ENCODE measurements at places on chromosomes 16 and 17.

DNA sequence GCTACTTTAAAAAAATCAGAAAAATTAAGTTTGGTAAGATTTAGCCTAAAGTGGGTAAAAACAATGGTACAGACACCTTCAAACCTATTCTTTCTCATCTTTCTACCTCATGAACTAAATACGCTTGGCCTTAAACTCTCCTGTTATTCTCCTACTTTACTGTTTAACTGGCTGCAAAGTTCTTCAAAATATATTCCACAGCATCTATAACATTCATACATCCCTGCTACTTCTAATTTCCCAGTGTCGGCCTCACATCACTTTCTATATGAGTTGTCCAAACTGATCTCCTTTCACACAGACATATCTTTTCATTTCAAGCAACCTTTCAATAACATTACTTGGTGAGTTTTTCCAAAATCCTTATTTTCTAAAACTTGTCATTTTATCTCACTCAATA lies 64.0 kb downstream of the MED13 start:
- DNase-seq, result no peak

GRCh38 chr17:46795379-46795952 lies 23.0 kb downstream of the WNT3 start:
- no peak for DNase-seq

DNA sequence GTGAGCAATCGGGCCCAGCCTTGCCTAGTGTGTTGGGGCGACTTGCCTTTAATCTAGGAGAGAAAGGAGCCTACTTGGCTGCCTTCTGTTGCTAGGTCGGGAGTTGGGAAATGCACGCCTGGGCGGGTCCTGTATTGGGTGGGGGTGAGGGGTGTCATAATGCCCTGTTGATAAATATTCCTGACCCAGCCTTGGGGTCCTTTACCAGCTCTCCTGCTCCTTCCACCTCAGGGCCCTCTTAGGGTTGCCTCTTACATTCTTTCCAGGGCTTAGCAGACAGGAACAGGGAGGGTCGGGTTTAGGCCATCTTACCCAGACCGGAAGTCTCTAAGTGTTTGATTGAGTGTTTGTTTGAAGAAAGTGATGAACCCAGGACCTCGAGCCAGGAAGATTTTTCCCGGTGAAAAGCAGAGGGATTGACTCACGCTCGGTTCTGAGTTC lies 112.9 kb downstream of the SEC14L1 start:
- no peak for DNase-seq

DNA sequence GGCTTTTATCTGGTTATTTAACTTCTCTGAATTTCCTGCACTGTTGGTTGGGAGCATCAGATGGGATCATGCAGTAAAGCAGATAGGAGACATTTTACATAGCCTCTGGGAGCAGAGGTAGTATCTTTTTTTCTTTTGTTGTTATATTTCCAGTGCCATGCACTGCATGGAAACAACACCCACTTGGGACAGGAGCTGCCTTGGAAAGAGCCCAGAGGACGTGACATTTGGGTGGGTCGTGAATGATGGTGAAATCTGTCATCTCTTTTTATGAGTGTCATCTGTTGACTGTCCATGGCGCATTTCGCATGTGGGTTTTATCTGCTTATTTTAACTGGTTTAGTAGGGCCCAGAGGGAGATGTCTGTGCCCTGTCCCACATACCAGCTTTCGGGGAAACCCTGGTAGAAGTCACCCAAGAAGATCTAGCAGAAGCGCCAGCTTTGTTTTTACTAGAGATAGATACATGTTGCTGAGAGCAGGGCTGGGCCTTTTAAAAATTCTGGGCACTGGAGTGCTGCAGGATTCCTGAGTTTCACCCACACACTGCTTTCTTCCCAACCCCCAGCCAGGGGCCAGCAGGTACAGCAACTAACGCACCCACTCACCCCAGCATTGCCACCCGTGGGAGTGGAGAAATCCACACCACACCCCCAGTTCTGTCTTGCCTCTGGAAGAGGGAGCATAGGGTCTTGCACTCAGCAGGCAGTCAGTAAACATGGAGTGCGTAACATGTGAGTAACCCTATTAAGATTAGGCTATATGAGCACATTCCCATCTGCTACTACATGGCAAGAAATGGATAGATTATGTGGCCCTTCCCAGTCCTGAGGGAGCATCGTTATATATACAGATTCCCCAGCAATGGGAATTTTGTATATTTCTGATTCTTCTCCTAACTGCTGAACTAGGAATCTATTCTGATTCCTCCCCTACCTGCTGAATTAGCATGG lies 8.4 kb upstream of the TERF2 start:
- DNase-seq, result no peak

GRCh38 chr17:39164675-39165143 lies 1.3 kb downstream of the ARL5C start:
- peak; percentile 71 for DNase-seq

DNA sequence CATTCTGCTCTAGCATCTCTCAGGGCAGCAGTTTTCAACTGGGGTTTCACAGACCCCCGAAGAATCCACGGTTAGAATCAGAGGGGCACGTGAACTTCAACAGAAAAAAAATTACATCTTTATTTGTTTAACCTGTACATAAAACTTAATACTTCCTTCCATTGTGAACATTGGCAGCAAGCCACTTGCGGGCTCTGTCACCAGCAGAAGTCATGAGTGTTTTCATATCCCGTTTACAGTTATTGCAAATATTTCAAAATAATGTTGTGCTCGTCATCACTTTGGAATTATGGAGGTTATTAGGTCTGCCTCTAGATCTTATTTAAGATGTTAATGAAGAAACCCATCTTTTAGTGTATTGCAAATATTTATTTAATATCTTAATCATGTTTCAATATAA lies 109.8 kb downstream of the SDR42E1 start:
- no peak for DNase-seq

GRCh38 chr16:50502616-50503011 lies 45.6 kb upstream of the NKD1 start:
- no peak for DNase-seq

DNA sequence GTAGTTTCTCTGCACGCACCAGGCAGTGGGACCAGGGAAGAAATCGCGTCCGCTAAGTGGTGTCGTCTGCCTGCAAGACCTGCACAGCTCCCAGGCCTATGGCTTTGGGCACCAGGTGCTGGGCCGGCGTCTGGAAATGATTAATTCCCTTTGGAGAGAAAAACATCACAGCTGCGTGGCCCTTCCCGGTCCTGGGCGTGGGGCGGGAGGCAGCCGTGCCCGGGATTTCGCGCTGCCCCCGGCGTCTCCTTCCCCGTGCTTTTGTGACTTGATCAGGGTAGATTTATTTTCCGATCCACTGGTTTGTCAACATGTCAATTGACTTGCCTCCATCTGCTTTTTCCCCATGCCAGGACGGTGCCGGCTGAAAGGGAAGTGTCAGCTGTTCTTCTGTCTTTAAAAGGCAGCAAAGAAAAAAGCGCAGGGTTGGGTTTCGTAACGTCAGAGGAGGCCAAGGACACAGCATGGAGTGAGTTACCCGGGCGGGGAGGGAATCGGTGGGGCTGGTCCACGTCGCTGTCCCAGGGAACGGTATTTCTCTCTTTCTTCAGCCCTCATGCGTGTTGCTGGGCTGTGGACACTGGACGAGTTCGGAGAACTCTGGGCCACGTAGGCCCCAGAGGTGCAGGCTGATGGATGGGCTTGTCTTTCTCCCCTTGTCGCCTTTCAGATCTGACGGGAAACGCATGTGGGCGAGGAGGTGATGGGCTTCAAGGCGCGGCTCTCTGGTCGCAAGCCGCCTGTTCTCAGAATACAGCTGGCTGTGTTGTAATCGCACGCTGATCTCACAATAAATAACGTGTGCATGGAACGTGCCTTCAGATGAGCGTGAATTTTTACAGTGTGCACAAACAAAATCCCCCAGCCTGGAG lies 188.1 kb upstream of the ZNF469 start:
- DNase-seq, result no peak
